Effector memory CD4-positive, alpha-beta T cell (primary cell): ENCODE measurements at places on chromosomes 4 and X.

DNA sequence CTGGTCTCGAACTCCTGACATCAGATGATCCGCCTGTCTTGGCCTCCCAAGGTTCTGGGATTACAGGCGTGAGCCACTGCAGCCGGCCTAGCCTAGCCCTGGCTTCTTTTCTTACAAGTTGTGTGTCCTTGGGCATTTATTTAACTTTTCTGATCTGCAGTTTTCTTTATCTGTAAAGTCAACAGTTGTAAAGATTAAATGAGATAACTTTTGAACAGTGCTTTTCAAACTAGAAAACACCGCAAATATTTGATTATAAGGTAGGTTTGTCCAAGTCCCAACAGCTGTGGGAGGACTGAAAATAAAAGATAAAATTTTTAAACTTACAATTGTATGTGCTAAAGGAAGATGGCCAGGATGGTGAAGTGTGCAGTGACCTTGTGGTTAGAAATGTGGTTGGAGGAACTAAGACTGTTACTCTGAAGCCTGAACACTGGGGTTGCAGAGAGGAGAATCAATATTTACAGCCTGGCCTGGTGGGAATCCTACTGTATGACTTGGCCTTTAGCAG, 44.8 kb downstream of the GSX2 start:
- H3K36me3 ChIP-seq, result no peaks in the 10 kb centered on the region
- H3K27me3 ChIP-seq, result no peaks in the 10 kb centered on the region
- no peak overlapping the region for H3K4me3 ChIP-seq

DNA sequence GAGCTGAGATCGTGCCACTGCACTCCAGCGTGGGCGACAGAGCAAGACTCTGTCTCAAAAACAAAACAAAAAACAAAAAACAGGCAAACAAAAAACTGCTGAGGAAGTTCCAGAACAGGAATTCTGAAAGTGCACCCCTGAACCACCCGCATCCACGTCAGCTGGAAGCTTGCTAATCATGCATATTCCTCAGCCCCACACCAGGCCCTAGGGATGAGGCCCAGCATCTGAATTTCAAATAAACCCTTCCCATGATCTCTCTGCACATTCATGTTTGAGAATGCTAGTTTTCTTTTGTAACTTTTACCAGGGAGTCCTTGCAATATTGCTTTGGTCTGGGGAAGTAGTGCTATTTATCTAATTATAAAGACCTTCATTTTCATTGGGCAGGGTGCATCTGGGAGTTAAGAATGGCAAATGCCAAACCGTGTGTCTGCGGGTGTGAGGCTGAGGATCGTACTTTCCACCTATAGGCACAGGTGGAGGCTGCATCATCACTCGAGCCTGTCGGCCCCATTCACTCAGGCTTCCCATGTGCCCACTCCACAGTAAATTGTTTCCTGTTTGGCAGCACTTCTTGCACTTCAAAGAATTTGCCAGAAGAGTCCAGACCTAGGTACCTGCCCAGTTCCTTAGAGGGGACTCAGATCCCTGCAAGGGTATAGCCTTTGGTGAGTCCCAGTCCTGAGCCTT, 23.6 kb downstream of the CCKAR start:
- no peak overlapping the region for H3K27ac ChIP-seq
- no peak for DNase-seq
- no peaks in the 10 kb centered on the region for H3K4me1 ChIP-seq

DNA sequence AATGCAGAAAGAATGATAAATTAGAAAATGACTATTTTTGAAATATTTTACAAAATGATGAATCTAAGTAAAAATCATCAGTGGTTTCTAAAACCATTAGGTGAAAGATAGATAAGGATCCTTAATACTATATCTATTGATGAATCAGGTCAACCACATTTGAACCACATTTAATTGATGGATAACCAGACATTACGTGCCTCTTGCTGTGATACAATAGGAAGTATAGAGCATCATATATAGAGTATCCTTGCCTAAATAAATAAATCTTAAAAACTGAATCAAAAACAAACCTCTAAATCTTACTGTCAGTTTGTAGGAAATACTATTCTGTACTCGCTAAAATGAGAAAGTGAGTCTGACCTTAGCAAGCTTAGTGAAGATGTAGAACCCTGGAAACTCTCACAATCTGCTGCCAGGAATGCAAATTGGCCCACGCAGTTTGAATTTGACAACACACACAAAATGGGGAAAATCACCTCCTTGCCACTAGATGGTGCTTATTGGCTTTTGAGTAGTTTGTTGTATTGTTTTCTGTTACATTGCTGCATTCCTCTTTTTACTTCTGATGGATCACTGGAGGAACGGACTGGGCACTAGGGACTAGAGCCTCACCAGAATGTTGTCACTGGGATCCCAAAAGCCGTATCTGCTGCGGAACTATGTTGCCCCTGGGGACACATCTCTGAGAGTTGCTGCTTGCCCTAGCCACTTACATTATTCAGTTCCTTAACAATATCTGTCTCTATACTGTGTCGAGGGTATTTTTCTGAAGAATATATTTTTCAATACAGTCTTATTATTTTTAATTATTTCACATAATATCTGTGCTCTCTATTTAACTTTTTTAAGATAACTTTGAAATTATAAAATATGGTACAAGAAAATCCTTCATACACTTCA, 25.4 kb upstream of the SLAIN2 start:
- no peaks in the 10 kb centered on the region for H3K27me3 ChIP-seq
- H3K4me3 ChIP-seq, result no peak overlapping the region
- no peak for DNase-seq
- H3K27ac ChIP-seq, result no peak overlapping the region

GRCh38 chr4:15003891-15004738, 1.8 kb downstream of the CPEB2 start:
- no peaks in the 10 kb centered on the region for H3K36me3 ChIP-seq
- H3K4me1 ChIP-seq, result no peaks in the 10 kb centered on the region
- DNase-seq, result peak; percentile 49
- H3K27me3 ChIP-seq, result no peaks in the 10 kb centered on the region
- H3K4me3 ChIP-seq, result peak overlapping the region; percentile 71
- H3K27ac ChIP-seq, result peak overlapping the region; percentile 74

- no peak overlapping the region for H3K27ac ChIP-seq
- H3K36me3 ChIP-seq, result no peaks in the 10 kb centered on the region
- H3K4me1 ChIP-seq, result no peaks in the 10 kb centered on the region
- DNase-seq, result no peak
- H3K4me3 ChIP-seq, result no peak overlapping the region
Measured at GRCh38 chr4:74873545-74874301, 59.2 kb upstream of the PARM1 start.
